GF-D8 (cell line): ENCODE measurements at places on chromosomes 3 and 15.
A peak's percentile ranks its signal among the peaks of the same experiment; 100 is the strongest.

DNA sequence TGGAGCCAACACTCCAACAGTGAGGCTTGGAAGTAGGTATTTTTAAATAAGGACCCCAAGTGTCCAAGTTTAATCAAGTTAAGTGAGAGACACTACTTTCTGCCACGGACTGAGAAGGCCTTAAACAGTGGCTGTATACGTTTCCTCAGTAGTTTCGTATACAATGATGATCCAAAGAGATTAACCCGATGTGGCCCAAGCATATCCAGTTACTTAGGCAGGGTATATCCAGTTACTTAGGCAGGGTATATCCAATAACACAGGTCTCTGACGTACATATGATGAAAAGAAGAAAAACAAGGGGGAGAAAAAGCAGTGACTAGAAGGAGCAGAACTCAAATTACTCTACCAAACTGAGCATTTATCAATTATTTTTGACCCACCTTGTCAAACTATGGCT, 591.4 kb downstream of the FOXP1 start:
- no peak for DNase-seq

DNA sequence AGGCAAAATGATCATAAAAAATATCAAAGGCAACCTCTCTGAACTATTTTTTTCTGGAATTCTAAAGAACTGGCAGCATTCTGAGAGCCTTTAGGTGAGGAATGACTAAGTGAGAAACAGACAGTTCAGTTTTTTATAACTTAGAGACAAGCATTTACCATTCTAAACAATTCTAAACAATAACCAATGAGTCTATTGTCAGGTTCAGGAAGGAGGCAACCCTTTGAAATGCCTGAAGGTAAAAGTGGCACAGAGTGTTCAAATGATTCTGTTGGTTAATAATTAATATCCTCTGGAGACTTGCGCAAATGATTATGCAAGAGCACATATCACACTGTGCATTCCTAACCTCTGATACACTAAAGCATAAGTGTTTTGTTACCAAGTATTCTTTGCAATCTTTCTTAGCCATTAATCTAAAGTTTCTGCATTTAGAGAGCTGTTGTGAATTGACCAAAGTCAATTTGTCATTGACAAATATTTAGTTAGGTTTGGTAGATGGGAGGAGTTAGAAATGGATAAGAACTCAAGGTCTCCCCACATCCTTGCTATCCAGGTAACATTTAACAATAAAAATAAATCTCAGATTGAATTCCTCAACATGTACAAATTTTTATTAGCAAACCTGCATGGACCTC, 9.2 kb upstream of the TGFBR2 start:
- DNase-seq, result no peak

DNA sequence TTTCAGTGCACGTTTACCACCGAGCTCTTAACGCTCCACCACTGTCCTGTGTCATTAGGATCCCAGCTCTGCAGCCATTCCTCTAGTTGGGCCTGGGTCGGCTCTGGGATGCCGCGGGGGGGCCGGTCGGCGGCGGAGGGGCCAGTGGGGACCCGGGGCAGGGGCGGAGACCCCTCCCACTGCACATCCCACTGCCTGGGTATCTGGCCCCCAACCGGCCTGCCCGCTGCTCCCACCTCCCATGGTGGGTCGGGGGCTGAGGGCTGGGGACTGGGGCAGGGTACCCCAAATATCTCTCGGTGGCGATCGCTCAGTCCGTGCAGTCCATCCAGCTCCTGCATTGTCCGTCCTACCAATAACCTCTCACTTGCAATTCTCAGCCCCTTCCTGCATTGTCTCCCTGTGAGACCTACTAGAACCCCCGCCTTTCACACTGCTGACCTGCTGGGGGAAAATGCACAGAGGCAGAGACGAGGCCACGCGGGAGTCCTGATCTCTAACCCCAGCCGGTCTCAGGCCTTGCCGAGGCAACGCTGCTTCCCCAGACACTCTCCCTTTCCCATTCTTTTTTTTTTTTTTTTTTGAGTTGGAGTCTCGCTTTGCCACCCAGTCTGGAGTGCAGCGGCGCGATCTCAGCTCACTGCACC, 24.0 kb upstream of the MUC20 start:
- no peak for DNase-seq

DNA sequence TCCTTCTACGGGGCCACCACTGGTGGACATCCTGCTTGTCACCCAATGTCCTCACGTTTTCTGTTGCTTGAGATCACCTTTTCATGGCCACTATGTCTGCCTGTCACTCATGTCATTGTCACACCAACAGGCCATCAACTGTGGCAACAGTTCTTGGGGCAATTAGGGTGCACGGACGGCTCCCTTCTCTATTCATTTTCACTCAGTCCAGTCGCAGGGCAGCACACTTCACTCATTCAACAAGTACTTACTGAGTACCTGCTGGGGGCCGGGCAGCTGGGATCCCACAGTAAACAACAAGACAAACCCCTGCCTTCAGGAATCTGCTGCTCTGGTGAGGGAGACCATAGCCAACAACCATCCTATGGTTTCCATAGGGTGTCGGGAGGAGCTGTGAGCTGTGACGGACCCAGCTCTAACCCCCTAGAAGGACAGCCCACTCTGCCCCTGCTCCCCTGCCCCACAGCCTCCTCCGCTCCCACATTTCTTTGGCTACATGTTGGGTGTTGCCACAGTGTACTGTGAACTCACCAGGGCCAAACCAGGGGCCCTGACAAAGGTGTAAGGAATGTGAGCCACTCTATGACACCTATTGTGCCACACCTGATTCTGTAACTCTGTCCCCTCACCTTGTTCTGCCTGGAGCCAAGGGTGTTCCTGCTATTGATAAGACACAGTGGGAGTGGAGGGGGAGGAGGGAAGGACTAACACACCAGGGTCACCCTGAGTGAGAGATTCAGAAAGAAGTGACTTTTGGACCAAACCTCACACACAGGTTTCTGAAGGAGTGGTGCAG, 1.9 kb downstream of the VILL start:
- no peak for DNase-seq

DNA sequence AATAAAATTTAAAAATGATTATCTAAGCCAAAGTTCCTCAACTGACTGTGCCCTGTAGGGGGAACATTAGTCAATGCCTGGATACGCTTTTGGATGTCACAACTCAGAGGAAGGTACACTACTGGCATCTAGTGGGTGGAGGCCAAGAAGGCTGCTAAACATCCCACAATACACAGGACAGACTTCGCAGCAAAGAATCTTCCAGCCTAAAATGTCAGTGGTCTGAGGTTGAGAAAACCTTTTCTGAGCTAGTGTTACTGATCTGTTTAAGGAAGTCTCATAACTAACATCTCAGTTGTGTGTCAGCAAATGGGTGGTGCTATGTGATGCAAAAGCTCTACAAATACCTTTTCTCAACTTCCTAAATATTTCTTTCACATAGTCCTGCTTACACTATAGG, 20.9 kb upstream of the LDHAL6B start:
- no peak for DNase-seq

GRCh38 chr15:40238532-40239403, at the start of gene PAK6:
PAK6 (plus strand) TSS chr15:40239063; CDS start chr15:40264786, 25,723 bp downstream.
- DNase-seq, result no peak

GRCh38 chr3:32048487-32049182, 57.8 kb upstream of the GPD1L start:
- no peak for DNase-seq

DNA sequence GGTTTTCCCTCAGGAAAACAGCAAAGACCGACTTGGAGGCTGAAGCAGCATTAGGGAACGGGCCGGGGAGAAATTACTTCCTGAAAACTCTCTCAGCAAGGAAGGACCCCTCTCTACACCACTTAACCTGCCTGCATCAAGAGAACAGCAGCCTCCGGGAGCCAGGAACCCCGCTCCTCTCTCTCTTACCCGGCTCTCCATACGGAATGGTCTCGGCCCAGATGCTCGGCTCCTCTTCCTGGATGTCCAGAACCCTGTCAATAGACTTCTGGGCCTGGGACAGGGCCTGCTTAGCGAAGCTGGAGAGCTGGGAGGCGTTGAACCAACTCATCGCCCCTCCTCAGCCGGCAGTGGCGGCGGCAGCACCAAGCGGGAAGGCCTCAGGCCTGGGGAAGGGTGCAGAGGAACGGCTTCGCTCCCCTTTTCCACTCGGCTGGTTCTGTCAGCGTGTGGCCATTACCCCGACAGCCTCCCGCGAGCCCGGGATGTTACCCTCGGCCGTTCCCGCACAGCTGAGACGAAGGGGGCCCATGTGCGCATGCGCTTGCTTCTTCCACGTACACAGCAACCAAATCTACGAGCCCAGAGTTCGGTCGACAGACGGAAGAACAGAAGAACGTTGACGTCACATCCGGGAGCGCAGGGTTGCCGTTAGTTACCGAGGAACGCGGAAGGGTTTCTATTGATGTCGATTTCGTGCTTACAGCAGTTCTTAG, at the start of gene TMF1:
TSS of gene TMF1 (minus strand) at position 578 of the 716 bp plus-strand sequence. CDS start at position 331, 247 bp downstream.
- no peak for DNase-seq

- no peak for DNase-seq
Observed at GRCh38 chr15:75454471-75455378, 3.2 kb upstream of the SIN3A start.

DNA sequence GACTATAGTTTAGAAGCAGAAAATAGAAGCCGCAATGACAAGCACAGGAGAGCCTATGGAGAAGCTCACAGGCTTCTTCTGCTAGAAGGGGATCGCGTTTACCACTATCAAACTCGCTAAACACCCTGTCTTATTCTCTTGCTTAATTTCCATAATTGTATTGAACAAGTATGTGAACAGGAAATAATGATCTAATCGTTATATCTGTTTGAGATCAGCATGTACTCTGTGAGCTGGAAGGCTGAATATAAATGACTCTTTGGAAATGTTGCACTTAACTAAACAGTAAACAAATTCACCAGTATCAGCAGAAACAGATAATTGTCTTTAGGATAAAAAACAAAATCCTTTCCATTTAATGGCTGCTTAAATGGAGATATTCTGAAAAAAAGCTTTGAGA, 15.0 kb downstream of the NEK10 start:
- no peak for DNase-seq

DNA sequence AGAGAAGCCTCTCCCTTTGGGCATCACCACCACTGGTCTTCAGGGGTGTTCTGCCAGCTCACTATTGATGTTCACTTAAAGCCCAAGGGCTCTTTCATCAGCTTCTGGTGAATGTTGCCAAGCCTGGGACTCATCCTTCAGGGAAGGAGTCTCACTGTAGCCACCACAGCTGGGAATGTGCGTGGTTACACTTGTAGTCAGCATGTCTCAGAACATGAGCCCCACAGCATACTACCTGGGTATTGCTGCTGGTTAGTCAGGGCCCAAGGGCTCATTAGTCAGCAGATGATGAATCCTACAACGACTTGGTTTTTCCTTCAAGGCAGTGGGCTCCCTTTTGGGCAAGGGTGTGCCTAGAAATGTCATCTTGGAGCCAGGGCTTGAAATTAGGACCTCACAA, 412.9 kb downstream of the VGLL3 start:
- DNase-seq, result no peak

- DNase-seq, result no peak
Observed at GRCh38 chr15:85630311-85630710, 164.4 kb downstream of the KLHL25 start.

DNA sequence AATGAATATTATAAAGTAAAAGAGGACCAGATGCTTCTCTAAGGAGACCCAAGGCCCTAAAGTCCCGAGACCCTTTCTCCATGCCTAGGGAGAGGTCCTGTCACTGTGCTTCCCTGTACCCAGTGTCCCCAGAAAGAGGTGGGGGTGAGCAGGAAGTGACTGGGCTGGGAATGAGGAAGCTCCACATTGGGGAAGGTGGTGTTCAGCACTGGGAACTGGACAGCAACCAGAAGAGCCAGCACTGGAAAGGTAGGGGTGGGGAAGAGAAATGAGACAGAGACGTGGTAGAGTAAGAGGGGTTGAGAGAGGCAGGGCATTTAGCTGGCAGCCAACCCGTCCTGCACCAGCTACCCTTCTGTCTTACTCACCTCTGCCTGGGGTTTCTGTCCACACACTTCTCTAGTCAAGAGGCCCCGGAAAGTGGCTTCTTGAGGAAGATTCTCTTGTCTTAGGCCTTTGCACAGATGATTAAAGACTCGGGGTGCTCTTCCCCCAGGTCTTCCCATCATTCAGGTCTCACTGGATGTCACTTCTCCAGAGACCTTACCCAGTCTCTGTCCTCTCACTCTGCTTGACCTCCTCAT, 12.2 kb downstream of the RRP9 start:
- peak; percentile 8 for DNase-seq

- DNase-seq, result no peak
Observed at GRCh38 chr3:187696021-187696420, 6.3 kb downstream of the RTP2 start.

- no peak for DNase-seq
Observed at GRCh38 chr3:28291577-28291976, 50.2 kb downstream of the CMC1 start.

- DNase-seq, result no peak
Observed at GRCh38 chr3:104612218-104612617, 754.5 kb upstream of the ALCAM start.

- DNase-seq, result no peak
Observed at GRCh38 chr3:53646723-53647122, 152.3 kb downstream of the CACNA1D start.

DNA sequence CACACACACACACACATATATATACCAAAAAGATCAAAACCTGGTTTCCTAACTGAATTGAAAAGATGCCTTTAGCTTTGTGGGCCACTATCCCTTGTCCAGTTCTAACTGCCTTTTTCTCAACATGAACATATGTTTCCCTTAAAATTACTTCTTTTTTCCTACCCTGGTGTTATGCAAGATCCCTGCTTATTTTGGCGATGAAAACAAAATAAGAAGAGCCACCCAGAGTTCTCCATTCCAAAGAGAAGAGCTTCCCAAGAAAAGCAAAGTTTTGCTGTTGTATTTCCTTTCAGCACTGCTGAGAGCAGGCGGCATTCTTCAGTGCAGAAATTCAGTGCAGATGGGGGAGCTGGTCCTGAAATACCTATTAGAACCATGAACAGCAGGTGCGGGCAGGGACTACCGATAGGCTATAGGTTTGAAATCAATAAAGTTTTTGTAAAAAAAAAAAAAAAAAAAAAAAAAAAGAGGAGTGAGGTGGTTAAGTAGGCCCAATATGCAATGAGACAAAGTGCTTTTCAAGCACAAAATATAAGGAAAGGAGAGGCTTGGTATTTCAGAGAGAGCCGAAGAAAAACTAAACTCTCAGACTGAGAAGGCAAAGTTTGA, 238.0 kb downstream of the FOXP1 start:
- DNase-seq, result no peak

DNA sequence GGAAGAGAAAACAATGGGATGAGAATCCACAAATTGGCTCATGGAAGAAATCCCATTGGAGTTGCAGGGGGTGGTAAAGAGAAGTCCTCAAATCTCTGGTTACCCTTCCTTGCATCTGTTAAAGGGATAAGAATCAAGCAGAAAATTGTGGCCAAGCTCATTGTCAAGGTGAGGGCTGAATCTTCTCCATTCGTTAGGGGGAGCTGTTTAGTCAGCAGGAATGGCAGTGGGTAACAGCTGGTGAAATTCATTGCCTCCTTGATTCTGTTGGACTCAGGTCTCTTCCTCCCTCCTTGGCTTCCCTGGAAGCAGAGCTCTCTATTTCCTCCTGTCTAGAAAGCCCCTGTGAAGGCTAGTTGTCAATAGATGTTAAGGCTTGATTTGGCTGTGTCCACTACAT, 343.1 kb upstream of the SEMA6D start:
- no peak for DNase-seq

- DNase-seq, result no peak
Observed at GRCh38 chr15:71207141-71207540, 91.9 kb downstream of the THSD4 start.
